ENCODE measurements at places on chromosomes 2 and 18.

- DNase-seq, result no peak
Measured at GRCh38 chr2:24517247-24517646, 26.2 kb downstream of the NCOA1 start.

GRCh38 chr2:212938144-212938793 is 213.1 kb downstream of the IKZF2 start:
- no peak for DNase-seq

GRCh38 chr2:112187046-112187715 is 49.0 kb downstream of the FBLN7 start:
- DNase-seq, result no peak

- no peak for DNase-seq
Measured at GRCh38 chr2:39516347-39517101, 79.4 kb upstream of the MAP4K3 start.

DNA sequence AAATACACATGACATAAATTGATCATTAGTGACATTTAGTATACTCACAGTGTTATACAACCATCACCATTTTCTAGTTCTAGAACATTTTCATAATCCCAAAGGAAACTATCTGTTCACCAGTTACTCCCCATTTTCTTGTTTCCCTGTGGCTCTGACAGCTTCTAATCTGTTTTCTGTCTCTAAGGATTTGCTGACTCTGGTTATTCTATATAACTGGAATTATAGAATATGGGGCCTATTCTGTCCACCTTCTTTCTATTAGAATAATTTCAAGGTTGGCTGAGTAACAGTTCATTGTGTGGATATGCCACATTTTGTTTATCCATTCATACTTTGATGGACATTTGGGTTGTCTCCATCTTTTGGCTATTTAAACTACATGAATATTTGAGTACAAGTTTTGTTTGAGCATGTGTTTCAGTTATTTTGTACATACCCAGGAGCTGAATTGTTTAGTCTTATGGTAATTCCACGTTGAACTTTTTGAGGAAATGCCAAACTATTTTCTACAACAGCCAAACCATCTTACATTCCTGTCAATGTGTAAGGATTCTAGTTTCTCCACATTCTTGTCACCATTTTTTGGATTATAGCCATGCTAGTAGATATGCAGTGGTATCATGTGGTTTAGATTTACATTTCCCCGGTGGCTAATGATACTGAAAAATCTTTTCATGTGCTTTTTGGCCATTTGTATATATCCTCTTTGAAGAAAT is 20.5 kb downstream of the KIAA1328 start:
- DNase-seq, result no peak
